ENCODE measurements at places on chromosomes 11 and 22.

- DNase-seq, result no peak
These were observed 104.2 kb upstream of the HSD17B12 start for GRCh38 chr11:43576320-43576802.

GRCh38 chr22:40240686-40241085, 63.0 kb downstream of the TNRC6B start:
- no peak for DNase-seq

- DNase-seq, result no peak
These were observed 7.6 kb upstream of the OR52K2 start for GRCh38 chr11:4441515-4441914.

- peak; percentile 29 for DNase-seq
These were observed 54.2 kb downstream of the SLC25A17 start for GRCh38 chr22:40764763-40765441.

DNA sequence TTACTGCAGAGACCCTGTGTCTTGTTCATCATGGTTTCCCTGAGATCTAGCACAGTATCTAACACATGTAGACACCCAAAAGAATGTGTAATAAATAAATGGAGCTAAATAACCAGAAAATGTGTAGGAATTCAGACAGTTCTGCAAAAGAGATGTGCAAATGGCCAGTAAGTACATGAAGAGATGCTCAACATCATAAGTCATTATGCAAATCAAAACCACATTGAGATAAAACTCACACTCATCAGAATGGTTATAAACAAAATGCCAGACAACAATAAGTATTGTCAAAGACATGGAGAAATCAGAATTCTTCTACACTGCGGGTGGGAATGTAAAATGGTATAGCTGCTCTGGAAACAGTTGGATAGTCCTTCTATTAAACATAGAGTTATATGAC, 88.5 kb downstream of the RBFOX2 start:
- no peak for DNase-seq

DNA sequence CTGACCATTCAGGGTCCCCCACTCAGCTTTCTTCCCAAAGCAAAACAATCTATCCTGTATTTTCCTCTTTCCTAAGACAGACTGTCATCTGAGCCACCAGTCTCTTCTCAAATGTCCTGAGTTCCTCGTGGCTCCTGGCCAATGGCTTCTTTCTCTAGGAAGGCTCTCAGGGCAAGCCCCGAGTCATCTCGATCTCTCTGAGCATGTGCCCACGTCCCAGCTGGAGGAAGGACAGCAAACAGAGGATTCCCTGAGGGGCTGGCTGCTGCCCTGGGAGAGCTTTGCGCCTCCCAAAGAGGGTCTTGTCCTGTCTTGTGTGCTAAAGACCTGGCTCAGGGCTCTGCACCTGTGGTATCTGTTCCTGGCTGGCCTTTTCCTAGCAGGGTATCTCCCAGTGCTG, 8.3 kb downstream of the SLC37A2 start:
- no peak for DNase-seq

GRCh38 chr11:72820439-72821139, 6.4 kb downstream of the ATG16L2 start:
- DNase-seq, result no peak

GRCh38 chr22:42842658-42843370, 14.3 kb downstream of the ARFGAP3 start:
- DNase-seq, result no peak

GRCh38 chr22:36375071-36375980, 12.4 kb downstream of the MYH9 start:
- no peak for DNase-seq

- DNase-seq, result no peak
These were observed 92.0 kb downstream of the CEP164 start for GRCh38 chr11:117419482-117420142.

- no peak for DNase-seq
These were observed 14.5 kb upstream of the ZDHHC13 start for GRCh38 chr11:19102521-19102900.

DNA sequence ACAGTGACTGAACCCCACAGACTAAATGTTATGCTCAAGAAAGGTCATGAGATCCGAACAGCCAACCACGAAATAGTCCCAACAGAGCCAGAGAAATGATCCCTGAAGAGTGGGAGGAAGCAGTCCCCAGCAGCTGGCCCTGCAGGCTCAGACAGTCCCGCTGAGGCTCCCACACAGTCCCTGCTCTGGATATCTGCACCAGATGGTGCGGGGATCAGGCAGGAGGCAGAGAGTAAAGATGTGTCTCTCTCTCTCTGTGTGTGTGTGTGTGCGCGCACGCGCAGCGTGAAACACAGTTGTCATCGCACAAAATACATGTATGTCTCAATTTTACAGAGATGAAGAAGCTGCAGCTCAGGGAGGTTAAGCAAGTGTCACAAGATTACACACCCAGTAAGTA, 27.9 kb downstream of the GUCY1A2 start:
- no peak for DNase-seq

DNA sequence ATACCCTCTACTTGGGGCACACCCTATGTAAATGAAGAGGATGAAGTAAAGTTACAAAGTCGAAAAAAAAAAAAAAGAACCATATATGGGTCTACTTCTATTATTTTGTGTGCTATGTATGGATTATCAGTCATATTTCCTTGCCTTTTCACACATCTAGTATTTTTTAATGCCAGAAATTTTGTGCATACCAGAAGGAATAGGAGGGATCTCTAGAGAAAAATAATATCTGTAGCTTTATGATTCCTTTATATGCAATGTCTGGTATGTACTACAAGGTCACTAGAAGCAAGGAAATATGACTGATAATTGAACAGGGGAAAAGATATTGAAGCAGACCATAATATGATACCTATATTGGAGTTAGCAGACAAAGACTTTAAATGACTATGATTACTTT, 713.4 kb downstream of the OPCML start:
- no peak for DNase-seq

- DNase-seq, result no peak
These were observed 68.2 kb downstream of the EMSY start for GRCh38 chr11:76512851-76513653.
